ENCODE measurements at places on chromosomes 11 and 22.

GRCh38 chr11:78190871-78191538 lies 2.3 kb downstream of the USP35 start:
- no peak overlapping the region for H3K4me3 ChIP-seq
- peaks cover 48% of the 10 kb centered on the region for H3K4me1 ChIP-seq
- H3K36me3 ChIP-seq: no peaks in the 10 kb centered on the region
- no peaks in the 10 kb centered on the region for H3K27me3 ChIP-seq
- H3K27ac ChIP-seq: no peak overlapping the region
- DNase-seq: no peak

GRCh38 chr11:69804769-69805508 lies 14.3 kb downstream of the FGF3 start:
- no peaks in the 10 kb centered on the region for H3K4me1 ChIP-seq
- H3K36me3 ChIP-seq: no peaks in the 10 kb centered on the region
- H3K27me3 ChIP-seq: peaks cover 15% of the 10 kb centered on the region
- no peak overlapping the region for H3K4me3 ChIP-seq
- DNase-seq: no peak

DNA sequence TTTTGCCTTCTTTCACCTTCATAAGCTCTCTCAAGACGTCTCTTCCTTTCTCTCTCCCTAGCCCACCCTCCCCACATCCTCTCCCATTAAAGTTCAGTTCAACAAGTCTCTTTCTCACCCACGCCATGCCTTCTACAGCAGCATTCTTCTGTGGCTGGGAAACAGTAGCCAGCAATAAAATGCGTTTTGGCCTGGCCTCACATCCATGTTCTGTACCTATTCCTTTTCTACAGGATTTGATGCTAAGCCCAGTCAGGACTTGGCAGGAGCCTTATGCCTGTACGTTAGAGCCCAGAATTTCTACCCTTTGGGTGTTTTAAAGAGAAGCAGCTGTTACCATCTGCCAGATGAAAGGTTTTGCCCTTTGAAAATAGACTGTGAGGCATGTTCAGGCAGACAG lies 7.1 kb upstream of the CD44 start:
- H3K27ac ChIP-seq: no peak overlapping the region
- H3K27me3 ChIP-seq: no peaks in the 10 kb centered on the region
- H3K4me3 ChIP-seq: no peak overlapping the region
- DNase-seq: no peak
- no peaks in the 10 kb centered on the region for H3K36me3 ChIP-seq
- H3K4me1 ChIP-seq: no peaks in the 10 kb centered on the region

- no peak overlapping the region for H3K27ac ChIP-seq
- DNase-seq: no peak
- H3K27me3 ChIP-seq: peaks cover 14% of the 10 kb centered on the region
- H3K4me1 ChIP-seq: no peaks in the 10 kb centered on the region
Observed at GRCh38 chr11:72254299-72254993, 10.5 kb upstream of the PHOX2A start.
